ENCODE measurements at places on chromosomes 5 and 9. TPM values are rescaled to one million over a fixed set of nuclear protein-coding genes. Genes with fewer than 3 reads are reported as not detected.

- no peak for DNase-seq
These were observed 1384.3 kb upstream of the WWC1 start for GRCh38 chr5:166906991-166907713.

DNA sequence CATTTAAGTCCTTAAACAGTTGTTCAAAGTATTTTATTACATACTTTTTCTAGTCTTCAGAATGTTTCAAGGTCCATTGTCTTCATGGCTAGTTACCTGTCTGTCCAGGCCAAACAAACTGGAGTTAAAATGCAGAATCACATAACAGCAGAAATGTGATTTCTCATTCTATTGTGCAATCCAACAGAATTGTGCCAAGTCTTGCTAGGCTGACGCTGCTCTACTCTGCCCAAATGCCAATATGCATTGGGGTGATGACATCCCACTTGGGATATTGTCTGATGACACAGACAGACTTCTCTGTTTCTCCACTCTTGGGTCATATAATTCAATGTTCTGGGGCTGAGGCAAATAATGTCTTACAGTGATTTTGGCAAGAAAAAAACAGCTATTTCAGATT, 5.2 kb upstream of the SLC22A5 start:
- no peak for DNase-seq

- DNase-seq = no peak
These were observed 92.7 kb upstream of the SAP30L start for GRCh38 chr5:154352960-154353548.

GRCh38 chr9:93595461-93595860, 19.1 kb downstream of the PHF2 start:
- DNase-seq = no peak

DNA sequence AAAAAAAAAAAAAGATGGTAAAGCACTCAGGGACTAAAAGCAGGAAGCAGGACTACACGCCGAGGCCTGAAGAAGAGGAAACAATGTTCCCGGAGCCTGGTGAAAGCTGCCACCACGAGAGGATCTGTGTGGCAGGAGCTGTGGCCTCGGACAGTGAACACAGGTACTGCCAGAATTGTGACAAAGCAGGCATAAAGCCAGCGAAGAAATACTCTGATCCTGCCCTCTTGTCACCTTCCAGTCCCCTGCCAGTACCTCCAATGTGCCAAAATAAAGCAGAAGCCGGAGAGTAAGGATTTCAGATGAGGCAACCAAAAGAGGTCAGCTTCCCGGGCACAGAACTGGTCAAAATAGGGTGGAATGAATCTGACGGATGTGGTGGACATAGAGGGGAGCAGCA, 211.5 kb upstream of the TARS1 start:
- no peak for DNase-seq

DNA sequence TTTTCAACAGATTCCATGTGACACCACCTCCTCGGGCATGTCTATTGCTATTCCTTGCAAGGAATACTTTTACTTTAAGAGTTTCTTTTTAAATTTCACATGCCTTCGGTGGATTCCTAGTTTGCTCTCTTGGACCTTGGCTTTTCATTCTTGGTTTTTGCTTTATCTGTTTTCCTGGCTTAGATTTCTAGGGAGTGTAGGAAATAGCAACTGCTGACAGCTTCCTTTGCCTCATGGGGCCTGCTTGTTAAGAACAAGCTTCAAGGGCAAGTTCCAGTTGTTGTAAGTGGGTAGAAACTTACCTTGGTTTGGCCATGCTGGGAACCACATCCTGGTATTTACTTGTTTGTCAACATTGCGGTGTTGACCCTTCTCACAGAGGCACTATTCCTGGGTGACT, 348.5 kb downstream of the DMAC1 start:
- DNase-seq = no peak

DNA sequence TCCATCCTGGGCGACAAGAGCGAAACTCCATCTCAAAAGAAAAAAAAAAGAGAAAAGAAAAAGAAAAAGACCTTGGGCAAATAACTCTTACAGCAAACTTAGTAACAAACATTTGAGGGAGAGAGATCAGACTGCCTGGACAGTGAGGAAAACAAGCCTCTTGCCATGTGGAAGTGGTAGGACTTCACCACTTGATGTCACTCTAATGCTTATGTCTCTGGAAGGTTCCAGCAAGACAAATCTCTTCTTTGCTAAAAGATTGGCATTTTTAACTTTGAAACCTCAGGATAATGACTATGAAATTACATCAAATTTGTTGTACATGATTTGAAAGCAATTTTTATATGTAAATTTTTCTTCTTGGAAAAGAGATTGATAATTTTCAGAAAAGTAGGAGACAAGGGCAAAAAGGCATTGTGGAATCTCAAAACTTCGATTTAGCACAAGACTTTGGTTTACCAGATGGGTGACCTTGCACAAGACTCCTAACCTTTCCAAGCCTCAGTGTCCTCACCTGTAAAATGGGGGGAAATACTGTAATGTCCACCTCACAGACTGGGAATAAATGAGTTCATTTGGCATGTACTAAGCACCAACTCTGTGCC, 5.4 kb downstream of the ACTL7B start:
- DNase-seq = no peak

Gene PALM2AKAP2
- polyA plus RNA-seq = 30.6 TPM

- no peak for DNase-seq
These were observed 1625.2 kb downstream of the MAT2B start for GRCh38 chr5:165130656-165131055.

Gene SH3TC2
- 1.3 TPM for polyA plus RNA-seq

Gene MUSK
- 14.6 TPM for polyA plus RNA-seq

Gene C5orf46
- not detected for polyA plus RNA-seq

DNA sequence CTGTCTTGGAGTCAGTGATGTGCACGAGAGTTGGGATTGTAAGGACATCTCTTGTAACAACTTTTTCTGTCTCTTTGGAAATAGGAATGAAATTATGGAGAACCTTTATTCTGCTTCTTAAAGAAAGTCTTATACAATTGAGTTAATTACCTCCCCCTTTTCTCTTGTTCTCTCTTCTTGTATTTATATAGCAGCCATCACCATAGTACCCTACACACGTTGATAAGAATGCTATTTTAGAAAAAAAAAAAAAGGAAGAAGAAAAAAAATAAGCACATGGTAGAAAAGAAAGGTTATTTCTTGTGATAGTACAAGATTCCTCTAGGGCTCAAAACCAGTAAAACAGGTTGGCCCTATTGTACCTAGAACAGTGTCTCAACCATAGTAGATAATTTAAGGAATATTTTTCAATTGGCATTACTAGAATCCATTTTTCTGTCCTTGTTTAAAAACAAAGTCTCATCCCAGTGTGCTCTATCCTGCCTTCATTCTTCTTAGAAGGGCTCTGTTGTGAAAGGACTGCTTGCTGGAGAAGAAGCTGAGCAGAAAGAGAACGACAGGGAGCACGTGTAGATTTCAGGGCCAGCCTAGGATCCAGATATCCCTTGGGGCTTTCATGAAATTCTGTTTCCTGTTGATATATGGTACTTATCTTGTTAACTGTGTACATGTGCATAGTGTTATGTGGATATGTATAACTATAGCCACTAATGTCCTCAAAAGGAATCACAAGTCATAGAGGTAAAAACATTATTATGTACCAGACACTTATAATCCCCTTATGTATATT, 392.3 kb upstream of the MEF2C start:
- DNase-seq = no peak

Gene ACOT12
- 0.22 TPM for polyA plus RNA-seq

Gene MEGF10
- 43.0 TPM for polyA plus RNA-seq

GRCh38 chr5:110853267-110853666, 114.5 kb downstream of the SLC25A46 start:
- no peak for DNase-seq

Gene CCNO
- not detected for polyA plus RNA-seq

GRCh38 chr5:91315701-91316100, 67.4 kb downstream of the ARRDC3 start:
- no peak for DNase-seq

DNA sequence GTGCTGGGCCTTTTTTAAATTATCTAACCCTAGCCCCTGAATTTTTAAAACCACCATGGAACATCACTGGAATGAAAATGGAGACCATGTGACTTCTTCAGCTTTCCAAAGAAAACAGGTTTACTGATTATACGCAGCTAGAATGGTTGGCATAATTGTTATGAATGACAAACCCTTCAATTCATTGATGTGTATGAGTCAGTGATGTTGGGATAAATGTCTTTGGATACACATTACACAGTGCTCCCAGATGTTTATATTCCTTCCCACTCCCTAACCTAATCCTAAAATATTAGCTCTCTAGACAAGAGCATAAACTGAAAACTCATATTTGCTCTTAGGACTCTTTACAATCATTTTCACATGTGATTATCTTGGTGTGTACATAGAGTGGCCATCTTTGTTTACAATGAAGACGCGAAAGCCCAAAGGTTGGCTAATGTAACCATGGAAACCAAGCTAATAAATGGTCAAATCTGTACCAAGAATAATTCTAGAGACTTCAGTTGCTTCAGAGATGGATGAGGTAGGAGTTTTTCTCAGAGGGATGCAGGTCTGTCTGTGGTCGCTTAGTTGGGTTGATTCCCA, 131.2 kb upstream of the HMHB1 start:
- no peak for DNase-seq

Gene PCDHGA5
- 2.6 TPM for polyA plus RNA-seq

DNA sequence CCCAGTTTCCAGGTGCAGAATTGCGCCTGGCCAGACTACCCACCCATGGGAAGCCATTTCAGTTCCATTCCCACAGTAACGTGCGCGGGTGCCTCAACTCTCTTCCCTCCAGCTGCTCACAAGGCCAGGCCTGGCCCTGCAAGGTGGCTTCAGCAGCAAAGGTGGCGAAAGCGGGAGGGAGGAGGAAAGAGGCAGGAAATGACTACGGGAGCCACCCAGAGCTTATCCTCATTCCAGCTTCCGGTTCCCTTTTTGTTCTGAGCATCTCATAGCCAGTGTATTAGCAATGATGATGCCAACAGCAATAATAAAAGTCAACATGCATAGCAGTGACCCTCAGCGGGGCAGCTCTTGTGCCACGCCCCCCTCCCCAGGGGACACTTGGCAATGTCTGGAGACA, 101.5 kb upstream of the BOD1 start:
- DNase-seq = no peak

Gene SPEF2
- polyA plus RNA-seq = 8.9 TPM

Gene PDZD2
- 6.1 TPM for polyA plus RNA-seq

Gene UGT3A1
- 36.1 TPM for polyA plus RNA-seq

- DNase-seq = no peak
These were observed 122.3 kb downstream of the GNAQ start for GRCh38 chr9:77909306-77909705.

DNA sequence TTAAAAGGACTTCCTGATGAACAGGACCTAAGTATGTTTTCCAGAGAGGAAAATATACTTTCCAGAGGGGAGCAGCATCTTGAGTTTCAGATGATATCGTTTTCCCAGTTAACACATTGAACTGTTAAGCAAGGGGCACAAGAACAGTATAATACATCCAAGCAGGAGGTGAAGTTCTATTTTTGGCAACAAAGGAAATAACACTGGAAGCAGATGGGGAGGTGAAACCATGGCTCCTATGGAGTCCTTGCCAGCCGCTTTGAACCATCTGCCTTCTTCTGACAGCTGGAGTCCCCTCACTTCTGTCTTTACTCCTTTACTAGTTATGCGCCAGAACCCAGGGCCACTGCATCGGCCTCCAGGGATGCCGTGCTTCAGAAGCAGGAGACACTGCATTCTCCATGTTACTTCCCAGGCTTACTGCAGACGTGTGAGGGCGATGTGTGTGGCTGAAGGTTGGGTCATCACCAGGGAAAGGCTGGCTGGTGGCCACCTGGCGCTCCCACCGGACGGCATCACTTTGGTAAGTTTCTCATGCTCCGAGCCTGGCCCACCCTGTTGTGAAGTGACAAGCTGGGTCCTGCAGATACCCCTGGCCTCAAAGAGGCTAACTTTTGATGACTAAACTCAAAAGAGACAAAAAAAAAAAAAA, 77.8 kb downstream of the TTLL11 start:
- DNase-seq = no peak

Gene GPR151
- not detected for polyA plus RNA-seq

- no peak for DNase-seq
These were observed 89.3 kb upstream of the NR3C1 start for GRCh38 chr5:143492783-143493182.

DNA sequence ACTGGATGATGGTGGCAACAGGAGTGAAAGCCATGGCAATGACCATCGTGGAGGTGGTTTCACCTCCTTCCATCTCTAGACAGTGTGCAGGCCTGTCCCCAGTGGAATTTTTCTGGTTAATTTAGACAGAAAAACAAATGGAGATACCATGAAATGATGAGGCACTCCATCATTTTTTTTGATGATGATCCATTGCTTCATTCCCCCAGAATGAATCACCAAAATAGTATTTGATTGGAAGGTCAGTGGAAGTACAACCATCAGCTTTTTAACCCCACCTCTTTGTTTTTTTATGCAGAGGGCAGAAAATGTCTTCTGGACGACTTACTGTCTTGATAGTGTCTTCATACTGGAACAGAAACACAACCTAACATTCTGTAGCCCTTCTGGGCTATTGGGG, 42.6 kb upstream of the ADRA1B start:
- DNase-seq = no peak

DNA sequence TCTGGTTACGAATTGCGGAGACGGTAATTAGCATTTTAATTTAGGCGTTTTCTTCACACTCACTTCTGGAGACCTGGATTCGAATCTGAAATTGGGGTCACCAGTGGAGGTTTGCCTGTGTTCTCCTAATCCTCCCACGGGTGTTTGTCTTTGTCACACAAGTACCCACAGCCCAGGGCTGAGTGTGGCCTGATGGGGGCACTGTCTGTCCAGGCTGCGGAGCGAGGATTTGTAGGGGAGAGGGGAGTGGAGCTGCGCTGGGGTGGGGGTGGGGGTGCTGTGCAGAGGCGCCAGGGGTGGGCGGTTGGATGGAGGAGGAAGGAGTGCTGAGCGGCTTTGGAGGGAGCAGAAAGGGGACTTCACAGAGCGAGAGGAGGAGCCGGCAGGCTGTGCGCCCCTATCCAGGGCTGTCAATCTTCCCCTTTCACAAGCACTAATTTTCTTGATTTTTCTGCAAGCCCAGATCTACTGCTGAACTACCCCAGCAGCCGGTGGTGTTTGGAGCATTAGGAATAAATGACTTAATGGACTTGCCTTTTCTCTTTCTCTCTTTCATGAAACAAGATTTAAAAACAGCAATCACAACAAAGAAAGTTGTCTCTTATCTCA, 53.1 kb downstream of the TSPAN17 start:
- DNase-seq = no peak

DNA sequence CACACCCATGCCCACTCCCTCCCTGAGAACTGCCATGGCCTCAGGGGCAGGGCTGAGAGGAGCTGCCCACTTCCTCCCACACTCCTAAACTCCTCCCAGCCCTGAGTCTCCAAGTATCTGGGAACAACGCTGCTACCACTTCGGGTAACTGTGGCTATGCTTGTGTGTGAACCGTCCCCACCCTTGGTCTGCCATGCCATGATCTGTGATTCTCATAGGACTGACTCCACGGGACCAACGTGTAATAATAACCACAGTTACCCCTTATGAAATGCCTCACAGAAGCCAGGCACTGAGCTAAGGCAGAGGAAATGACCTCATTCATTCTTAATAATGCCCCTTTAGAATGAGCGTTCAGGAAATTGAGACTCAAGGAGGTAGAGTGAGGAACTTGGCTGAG, 103.9 kb upstream of the SMIM23 start:
- DNase-seq = no peak
